ENCODE measurements at places on chromosomes 7 and 10.

- peak; percentile 33 for DNase-seq
These were observed at the start of gene SLC26A5 for GRCh38 chr7:103446049-103446520. SLC26A5 (minus strand) TSS chr7:103446207; CDS start chr7:103421514, 24,693 bp downstream.

GRCh38 chr10:317271-317769 lies 182.1 kb downstream of the ZMYND11 start:
- DNase-seq = no peak

DNA sequence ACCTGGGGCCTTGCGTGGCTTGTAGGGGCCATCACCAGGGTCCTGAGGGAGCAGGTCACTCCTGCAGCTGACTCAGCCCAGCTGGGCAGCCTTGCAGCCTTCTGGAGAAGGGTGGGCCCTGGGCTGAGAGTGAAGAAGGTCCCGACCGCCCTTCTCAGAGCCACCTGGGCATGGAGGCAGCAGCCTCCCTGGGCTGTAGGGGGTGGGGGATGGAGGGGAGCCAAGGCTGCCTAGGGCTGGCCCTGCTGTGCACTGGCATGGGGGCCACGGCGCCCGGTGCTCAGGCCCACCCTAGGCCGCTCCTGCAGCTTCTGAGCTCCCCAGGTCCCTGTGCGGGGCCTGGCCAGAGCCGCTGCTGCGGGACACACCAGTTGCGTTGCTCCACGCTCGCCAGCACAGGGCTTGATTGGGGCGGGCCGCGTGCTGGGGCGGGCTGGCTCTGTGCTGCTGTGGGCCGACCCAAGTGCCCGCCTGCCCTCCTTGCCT lies 63.6 kb upstream of the NKX6-2 start:
- no peak for DNase-seq

GRCh38 chr10:13788711-13789447 lies 202.1 kb downstream of the PRPF18 start:
- DNase-seq = no peak

DNA sequence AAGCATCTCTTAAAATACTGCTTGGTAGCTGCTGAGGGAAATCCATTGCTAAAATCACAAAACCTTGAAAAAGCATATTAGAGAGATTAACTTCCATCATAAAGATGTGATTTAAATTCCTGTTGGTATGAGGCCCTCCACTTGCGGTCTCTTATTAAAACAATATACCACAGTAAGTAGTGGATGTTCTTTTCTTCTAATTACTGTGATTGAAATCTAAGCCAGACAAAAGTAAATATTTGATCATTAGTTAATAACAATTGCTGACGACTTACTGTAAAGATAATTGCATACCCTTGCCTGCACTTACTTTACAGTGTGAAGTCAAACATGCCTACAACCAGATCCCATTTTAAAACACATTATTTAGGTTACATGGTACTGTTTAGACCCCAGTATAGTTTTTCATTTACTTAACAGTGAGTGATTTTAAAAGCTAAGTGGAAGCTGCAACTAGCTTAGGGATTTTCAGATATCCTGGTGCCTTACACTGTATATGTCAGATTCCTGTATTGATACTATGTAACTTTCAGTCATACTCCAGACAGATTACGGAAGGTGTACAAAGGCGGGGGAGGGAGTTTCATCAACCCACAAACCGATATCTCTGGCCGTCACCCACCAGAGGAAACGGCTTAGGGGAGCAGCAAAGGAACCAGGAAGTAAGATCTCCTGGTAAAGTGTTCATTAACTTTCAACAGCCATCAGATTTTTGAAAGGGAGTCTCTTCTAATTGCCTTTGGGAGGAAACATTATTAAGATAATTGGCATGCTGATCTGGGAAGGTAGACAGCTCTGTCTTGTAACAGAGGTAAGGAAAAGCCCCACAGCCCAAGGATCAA lies 986 bp downstream of the NRP1 start:
- DNase-seq = no peak

GRCh38 chr10:119759832-119760231 lies 34.0 kb downstream of the INPP5F start:
- DNase-seq = no peak

DNA sequence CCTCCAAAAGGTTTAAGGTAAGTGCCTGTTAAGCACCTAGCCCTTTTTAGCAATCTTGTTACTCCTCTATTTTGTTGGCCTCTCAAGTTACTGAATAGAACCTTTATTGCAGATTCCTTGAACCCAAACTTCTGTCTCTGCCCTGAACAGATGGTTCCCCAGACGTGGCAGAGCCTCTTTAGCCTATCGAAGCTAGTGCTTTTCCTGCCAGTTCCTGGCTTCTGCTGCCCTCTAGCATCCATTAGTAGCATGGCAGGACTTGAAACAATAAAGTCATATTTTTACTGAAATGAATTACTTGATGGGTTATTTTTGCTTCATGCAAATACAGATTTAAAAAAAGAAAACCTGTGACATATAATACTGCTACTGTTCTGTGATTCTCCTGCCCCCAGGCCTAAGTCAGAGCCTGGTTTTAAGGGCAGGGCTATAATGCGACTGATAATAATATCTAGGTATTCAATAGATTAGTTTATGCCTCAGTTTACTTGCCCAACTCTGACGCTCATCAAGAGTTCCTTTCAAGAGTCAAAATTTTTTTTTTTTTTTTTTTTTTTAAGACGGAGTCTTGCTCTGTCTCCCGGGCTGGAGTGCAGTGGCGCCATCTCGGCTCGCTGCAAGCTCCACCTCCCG lies 84.3 kb upstream of the PHF14 start:
- peak; percentile 33 for DNase-seq

DNA sequence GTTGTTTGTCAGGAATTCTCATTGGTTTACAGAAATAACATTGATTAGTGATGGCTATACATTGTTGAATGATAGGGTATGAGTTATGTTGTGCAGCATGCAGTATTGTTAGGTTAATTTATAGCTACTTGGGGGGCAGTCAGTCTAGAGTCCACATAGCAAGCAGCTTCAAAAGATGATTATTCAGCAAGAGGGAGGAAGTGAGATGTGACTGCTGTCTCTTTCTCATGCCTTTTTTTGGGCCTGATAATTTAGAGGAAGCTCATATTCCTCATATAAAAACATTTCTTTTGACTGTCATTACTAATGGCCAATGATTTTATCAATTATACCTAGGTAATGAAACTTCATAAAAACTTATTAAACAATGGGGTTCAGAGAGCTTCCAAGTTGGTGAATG lies 3.4 kb upstream of the TBRG4 start:
- DNase-seq = no peak

DNA sequence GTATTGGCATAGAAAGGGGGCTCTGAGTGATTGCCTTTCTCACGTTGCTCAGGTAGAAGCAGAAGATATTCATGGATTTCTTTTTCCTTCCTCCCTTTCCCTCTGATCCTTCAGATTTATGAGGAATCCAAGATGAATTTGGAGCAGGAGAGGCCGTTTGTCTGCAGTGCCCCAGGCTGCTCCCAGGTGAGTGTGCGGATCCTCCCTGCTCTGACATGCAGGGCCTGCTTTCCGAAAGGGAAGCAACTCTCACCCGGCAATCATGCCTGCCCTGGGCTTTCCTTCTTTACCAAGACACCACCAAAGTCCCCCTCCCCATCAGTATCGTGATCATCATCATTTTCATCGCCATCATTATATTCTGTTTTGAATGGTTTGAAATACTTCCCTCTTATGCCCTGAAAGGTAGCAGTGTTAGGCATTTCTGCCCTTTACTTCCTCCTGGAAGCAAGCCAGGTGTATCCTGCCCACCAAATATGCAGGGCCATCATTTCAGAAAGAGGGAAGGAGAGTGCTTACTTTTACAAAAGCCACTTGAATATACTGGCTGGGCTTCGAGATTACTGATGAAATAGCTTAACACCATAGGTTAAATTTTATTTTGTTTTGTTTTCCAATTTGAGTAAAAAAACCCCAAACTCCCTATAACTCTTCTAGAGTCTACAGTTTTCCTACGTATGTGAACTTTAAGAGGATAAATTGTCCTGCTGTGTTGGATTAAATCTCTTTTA lies 75.9 kb downstream of the CREB5 start:
- DNase-seq = peak; percentile 34

DNA sequence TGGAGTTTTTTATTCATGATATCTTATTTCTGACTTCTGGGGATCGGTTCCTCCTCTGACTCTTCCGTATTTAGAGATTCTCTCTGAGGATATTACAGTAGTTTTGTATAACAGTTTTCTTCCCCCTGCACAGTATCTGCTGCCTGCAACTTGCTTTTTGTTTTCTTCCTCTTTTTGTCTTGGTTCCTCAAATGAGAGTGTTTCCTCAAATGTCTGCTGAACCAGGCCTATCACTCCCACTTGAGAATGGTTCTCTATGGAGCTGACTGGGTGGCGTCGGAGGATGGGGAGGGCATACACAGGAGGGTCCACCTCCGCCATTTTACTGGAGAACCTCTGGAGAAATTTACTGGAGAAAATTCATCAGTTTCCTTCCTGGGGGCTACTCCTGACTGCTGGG lies 27.7 kb downstream of the ARHGAP22 start:
- no peak for DNase-seq

GRCh38 chr7:46559194-46559832 lies 638.2 kb upstream of the IGFBP3 start:
- no peak for DNase-seq

DNA sequence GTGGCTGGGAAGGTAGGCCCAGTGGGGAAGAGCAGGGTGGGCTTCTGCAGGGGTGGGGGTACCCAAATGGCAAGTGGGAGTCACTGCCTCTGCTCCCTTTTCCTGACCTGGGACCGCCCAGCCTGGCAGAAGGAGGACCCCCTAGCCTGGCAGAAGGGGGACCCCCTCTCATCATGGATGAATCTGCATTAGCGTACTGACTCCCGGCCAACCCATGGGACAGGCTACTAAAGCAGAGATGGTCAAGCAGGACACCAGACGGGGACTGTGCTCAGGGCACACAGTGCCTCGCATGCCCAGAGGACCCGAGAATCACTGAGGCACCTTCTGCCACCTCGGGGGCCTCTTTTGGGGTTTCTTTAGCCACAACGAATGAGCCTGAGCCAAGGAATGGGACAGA lies 577.5 kb downstream of the GLRX3 start:
- DNase-seq = no peak

- no peak for DNase-seq
These were observed 479.7 kb downstream of the KIF20B start for GRCh38 chr10:90180886-90181691.

DNA sequence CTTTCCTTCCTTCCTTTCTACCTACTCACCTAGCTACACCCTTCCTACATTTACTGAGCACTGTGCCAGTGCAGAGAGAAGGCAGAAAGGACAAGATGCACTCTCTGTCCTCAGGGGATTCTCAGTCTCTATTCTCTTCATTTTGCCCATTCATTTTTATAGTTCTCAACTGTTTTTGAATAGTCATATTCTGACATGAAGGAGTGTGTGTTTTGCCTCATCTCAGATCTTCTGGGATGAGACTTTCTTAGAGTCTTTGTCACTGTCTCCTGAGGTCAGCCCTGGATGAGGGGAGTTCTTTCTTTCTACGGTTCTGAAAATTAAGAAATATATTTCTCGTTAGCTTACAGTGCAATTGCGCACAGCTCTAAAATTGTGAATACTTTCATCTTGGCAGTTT lies 21.3 kb downstream of the CLCN1 start:
- no peak for DNase-seq

DNA sequence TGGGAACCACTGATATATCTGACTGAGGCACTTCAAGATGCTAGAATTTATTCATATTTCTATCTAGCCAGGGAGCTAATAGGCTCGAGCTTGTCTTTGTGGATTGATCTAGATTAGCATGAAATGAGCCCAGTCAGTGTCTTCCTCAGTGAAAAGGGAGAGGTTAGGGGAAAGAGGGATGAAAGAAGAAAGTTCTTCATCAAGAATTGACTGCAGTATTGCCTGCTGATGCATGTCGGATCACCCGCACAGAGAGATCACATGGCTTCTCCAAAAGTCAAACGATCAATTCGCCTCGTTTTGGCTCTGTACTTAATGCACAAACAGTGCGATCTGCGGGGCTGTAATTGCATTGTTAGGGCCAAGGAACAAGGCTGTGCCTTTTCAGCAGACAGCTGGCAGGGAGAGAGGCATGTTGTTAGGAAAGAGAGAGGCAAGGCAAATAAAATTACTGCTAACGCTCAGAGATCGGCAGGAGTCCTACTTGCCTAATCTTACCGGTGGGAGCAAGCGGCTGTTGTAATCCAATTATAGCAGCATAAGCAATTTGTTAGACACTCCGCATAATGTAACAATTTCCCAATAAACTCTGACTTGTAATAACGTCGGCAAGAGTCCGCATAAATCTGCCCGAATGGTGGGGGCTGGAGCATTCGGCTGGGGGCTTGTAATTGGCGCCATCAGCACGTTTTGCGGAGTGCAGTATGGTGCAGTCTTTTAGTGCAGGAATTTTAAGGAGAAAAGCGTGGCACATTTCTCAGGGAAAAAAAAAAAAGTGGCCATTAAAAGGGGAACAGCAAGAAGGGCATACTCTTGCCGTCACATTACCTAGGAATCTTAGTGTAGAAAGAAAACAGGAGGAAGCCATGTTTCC lies 102.1 kb downstream of the POLL start:
- peak; percentile 35 for DNase-seq

DNA sequence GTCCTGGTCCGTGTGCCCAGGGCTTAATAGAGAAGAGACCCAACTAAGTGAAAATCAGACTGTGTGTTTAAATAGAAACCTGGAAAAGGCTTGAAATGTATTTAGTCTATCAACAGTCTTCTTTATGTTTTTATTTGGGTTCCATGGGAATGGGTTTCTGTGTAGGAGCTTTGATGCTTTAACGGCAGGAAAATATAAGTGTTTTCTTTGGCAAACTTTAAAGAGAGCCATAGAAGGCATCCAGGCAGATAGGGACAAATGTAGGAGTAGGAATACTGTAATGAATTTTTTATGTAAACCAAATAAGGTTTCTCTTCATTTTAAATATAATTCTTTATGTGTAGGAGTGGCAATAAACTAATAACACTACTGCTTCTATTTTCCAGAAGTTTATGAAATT lies 989.0 kb downstream of the GATA3 start:
- no peak for DNase-seq

GRCh38 chr7:14630048-14630447 lies 272.5 kb downstream of the DGKB start:
- DNase-seq = no peak

- DNase-seq = no peak
These were observed 290.7 kb downstream of the FGFR2 start for GRCh38 chr10:121307411-121307980.

DNA sequence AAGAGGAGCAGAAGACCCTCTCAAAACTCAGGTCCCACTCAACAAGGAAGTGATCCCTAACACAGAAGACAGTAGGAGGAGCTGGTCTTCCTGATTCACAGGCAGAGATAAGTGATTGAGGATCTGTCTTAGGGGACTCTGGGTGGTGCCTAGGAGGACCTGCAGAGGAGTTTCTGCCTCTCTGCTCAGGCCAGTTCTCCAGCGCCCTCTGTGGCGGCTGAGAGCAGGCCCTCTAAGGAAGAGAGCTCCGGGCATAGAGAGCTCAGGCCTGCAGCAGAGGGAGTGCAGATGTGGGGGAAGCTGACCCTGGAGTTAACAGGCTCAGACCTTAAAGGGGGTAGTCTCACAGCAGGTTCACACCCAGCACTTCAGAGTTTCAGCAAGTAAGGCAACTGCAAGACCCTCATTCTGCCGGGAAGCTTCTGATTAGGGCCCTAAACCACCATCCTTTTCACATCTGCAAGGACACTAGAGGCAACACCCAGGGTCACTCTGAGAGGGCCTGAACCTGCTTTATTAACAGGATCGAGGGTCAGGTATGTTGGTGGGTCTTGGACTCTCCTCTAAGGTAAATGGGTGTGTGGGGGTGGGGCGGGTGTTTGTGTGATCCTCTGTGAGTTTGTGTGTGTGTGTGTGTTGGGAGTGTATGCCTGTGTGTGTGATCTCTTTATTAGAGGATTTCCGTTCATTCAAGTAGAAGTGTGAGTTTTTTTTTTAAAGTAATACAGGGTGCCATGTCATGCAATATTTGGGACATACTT lies 57.6 kb upstream of the TARP start:
- DNase-seq = peak; percentile 85

- DNase-seq = no peak
These were observed 58.7 kb upstream of the NANOS1 start for GRCh38 chr10:118970770-118971169.

Measured in ELF-1 (cell line).